Psoas muscle (tissue), 8 donors: ENCODE measurements at places on chromosomes 4 and X.

DNA sequence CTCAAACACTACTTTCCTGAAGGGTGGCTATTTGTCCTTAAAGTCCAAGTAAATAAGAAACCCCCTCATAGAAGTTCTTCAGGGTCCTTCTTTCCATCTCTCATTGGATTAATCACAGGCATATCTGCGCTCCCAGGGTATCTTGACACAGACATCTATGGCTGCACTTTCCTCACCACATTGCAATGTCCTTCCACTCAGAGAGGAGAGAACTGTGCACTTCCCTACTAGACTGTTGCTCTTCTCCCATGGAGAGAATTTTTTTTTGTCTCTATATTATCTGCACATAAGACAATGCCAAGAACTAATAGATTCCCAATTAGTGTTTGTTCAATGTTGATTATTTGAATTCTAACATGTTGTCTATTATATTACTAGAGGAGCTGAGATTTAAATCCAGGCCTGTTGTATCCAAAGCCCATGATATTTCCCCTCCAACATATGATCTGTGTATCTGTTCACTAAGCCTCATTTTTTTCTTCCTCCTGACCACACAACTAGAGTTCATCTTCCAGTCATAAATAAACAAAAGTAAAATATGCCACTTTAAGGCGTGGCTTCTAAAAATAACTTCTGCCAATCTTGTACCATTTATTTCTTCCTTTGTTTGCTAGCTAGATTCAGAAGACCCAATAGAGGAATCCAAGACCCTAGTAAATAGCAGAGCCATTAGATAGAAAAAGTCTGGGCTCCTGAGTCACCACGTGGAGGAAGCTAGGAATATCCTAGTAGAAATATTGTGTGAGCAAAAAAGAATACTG lies 61.5 kb upstream of the FAM241A start:
- DNase-seq, result no peak

- DNase-seq, result no peak
Measured at GRCh38 chr4:85482010-85482738, 7.2 kb downstream of the ARHGAP24 start.

DNA sequence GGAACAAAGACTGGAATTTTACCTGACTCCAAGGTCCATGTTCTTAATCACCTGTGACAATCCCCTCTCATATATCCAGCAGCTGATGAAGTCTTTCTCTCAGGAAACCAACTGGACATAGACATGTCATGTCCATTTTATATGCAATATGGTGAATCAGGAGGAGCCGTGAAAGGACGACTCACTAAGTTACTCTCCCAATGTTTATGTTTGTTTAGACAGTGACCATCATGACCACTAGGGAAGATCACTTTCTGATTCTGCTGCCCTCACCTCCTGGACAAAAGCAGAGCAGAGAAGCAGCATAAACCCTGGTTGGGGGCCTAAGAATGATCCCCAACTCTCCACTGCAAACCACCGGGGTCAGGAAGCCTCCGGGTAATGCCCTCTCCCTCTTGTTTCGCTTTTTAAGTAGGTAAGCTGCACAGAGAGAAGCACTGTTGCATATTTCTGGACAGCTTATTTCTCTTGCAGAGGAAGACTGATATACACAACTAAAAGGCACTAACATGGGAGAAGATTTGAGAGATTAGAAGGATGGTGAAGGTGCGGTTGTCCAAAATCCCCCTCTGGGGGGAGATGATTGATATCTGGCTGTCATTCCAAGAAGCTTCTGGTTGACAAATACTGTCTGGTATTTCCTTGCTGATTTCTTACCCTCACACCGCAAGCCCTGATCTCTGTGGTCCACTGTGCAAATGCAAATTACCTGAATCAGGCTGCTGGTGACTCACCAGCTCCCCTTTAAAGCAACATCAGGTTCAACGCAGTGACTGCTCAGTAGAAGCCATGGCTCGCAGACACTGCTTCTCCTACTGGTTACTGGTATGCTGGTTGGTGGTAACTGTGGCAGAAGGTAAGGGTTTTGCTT lies at the start of gene ODAPH:
Gene ODAPH, plus strand, starts transcription at position 773 of the 871 bp plus-strand sequence. Its CDS starts 17 bp downstream, at position 790.
- DNase-seq, result no peak

- DNase-seq, result no peak
Measured at GRCh38 chrX:149022485-149022884, 482.6 kb downstream of the IDS start.

GRCh38 chrX:13091111-13091765 lies 46.8 kb upstream of the FAM9C start:
- DNase-seq, result no peak

GRCh38 chrX:105017641-105018040 lies 202.9 kb downstream of the TEX13A start:
- DNase-seq, result no peak

- no peak for DNase-seq
Measured at GRCh38 chr4:37634180-37634579, 52.0 kb downstream of the RELL1 start.

- no peak for DNase-seq
Measured at GRCh38 chrX:14409341-14409740, 120.0 kb upstream of the GLRA2 start.

DNA sequence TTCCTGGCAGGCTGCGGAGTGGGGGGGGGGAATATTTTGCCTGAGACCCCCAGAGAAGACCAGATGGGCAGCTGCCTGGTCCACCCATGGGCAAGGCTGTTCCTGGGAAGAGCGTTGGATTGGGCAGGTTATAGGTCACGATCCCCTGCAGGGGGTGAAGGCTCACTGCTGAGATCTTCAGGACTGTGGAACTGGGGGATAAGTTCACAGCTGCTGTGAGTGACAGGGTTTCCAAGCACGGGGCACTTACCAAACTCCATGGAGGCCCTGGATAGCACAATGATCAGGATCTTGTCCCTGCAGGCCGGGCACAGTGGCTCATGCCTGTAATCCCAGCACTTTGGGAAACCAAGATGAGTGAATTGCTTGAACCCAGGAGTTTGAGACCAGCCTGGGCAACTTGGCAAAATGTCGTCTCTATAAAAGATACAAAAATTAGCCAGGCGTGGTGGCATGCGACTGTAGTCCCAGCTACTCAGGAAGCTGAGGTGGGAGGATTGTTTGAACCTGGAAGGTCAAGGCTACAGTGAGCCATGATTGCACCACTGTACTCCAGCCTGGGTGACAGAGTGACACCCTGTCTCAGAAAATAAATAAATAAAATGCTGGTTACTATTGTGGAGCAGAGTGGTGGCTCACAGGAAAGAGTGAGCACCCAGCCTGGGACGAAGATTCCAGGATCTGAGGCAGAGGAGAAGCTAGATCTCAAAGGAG lies 68.0 kb upstream of the HELT start:
- no peak for DNase-seq

- peak; percentile 72 for DNase-seq
Measured at GRCh38 chr4:99652596-99653436, 4.8 kb downstream of the C4orf54 start.

- no peak for DNase-seq
Measured at GRCh38 chrX:133185938-133186337, 32.2 kb downstream of the TFDP3 start.

GRCh38 chr4:70746179-70746839 lies 24.5 kb downstream of the RUFY3 start:
- DNase-seq, result no peak

DNA sequence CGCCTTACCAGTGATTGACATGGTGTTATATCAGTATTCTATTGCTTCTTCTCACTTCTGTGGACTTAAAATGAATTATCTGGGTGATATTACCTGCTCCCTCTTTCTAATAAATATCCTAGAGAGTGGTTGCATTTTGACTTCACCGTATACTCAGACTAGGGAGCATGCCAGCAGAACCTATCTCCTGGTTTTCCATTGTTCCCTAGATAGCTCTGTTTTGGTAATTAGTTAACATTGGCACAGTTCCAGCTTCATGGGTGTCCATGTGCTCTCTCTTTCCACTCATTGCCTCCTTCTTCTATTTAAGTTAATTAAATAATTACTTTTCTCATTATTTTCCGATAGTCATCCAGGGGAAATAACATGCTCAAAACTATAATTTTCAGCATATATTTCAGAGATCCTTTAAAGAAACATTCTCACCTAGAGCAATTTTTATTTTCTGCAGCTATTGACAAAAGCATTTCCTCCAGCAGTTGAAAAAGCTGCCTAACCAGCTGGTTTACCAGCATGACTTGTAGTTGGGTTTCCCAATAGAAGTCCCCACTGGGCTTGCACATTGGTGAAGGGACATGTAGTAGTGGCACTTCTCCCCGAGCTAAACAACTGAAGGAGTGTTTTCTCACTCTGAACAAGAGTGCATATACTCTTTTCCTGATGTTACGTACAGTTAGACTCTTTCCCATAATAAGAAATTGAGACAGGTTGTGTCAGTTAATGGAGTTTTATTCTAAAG lies 27.9 kb upstream of the PAPSS1 start:
- no peak for DNase-seq

GRCh38 chr4:106380179-106380578 lies 11.6 kb upstream of the GIMD1 start:
- no peak for DNase-seq

- no peak for DNase-seq
Measured at GRCh38 chr4:56704089-56704871, 23.2 kb upstream of the HOPX start.

GRCh38 chrX:72712094-72712755 lies 1.9 kb downstream of the PHKA1 start:
- DNase-seq, result no peak

DNA sequence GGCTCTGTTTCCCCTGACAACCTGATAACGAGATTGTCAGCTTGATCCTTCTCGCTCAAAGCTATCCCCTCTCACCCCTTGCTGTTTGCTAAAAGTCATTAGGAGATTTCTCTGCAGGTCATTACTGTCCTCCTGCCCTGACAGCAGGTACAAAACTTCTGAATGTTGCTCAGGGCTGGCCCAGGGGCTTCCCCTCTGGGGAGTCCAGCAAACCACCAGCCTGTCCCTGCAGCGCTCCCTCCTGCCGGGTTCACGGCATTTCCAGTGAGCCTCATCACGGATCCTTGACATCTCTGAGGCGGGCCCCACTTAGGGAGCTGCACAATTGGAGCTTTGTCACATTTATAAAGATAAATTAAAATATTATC lies 5.2 kb upstream of the SORCS2 start:
- peak; percentile 6 for DNase-seq

DNA sequence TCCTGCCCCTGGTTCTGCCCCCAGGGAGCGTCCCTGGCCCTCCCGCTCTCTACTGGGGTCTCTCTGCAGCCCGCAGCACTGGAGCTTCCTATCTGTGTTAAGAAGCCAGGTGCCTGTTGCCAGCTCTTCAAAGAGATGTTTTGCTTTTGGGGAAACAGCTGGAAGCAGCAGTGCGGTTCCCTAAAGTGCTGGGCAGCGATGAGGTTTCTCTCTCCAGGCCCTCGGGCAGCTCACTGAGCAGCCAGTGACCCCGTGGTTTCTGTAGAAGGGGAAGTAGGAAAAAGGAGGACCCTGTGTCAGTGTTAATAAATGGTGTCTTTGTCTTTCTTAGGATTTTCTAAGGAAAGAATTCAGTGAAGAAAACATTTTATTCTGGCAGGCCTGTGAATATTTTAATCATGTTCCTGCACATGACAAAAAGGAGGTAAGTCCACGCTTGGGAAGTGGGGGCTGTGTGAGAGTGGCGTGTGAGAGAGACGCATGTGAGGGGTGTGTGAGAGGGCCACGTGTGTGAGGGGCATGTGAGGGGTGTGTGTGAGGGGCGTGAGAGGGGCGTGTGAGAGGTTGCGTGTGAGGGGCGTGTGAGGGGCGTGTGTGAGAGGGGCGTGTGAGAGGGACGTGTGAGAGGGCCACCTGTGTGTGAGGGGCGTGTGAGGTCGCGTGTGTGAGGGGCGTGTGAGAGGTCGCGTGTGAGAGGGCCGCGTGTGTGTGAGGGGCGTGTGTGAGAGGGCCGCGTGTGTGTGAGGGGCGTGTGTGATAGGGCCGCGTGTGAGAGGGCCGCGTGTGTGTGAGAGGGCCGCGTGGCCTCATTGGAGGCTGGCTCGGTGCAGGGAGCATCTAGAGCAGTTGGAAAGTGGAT lies 27.1 kb upstream of the HGFAC start:
- DNase-seq, result peak; percentile 44

DNA sequence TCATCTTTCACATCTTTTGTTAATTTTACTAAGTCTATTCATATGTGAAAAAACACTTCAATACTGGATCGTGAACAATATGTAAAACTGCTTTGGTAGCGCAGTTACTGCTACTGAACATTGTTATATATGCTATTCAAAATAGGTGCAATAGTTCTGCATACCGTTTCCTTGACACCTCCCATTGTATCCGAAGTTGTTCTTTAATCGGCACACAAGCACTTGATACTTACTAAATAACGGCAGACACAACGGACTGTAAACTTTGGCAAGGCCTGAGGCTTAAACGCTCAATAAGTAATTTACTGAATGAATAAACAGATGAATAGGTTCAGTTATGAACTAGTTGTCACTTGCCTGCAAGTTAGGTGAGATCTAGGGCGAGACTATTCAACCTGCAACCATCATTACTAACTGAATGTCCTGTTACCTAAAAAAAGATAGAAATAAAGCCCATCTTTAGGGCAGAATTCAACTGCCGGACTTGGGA lies 620 bp downstream of the ANAPC10 start:
- no peak for DNase-seq

DNA sequence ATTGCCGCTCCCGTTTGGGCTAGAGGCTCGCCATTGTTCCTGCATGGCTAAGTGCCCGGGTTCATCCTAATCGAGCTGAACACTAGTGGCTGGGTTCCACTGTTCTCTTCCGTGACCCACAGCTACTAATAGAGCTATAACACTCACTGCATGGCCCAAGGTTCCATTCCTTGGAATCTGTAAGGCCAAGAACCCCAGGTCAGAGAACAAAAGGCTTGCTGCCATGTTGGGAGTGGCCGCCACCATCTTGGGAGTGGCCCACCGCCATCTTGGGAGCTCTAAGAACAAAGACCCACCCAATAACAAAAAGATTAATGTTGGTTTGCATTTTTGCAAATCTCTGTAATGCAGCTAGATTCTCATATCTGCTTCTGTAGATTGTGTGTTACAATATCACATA lies 299.0 kb downstream of the DCHS2 start:
- DNase-seq, result no peak

GRCh38 chr4:114223580-114223979 lies 244.1 kb upstream of the ARSJ start:
- DNase-seq, result no peak

- DNase-seq, result no peak
Measured at GRCh38 chr4:43855283-43855682, 593.3 kb downstream of the KCTD8 start.

DNA sequence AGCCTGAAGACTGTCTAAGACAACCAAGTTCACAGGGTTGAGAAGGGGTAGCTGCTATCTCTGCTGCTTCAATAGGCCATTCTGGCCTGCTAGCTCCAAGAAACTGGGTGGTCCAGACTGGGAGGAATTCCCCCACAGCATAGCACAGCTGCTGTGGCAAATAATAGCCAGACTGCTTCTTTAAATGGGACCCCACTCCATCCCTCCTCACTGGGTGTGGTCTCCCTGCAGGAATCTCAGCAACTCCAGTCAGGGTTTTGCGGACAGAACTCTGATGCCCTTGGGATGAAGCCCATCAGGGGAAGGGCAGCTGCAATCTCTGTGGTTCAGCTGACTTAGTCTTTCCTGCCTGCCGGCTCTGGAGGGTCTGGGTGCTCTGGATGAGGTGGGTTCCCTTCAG lies 1018.6 kb upstream of the DIAPH2 start:
- no peak for DNase-seq
